CD4-positive, alpha-beta T cell treated with Interleukin-6 for 4 hours (primary cell): ENCODE measurements at places on chromosomes 5 and 9.
A peak's percentile ranks its signal among the peaks of the same experiment; 100 is the strongest.

DNA sequence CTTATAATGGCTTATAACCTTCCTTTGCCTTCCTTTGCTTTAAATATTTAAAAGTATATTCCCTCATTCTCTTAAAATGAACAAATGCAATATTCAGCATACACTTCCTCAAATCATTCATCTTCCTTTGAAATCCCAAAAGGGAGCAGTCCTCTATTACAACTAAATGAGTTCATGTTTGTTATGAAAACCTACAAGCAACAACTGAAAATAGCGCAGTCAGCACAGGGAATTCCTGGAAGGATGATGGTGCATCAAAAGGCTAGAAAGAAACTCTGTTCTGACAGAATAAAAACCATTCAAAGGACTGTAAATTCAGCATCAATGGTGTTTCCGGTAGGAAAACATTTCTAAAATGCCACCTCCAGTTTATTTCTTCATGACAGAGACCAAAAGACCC, 3.3 kb downstream of the NR6A1 start:
- no peak for DNase-seq

DNA sequence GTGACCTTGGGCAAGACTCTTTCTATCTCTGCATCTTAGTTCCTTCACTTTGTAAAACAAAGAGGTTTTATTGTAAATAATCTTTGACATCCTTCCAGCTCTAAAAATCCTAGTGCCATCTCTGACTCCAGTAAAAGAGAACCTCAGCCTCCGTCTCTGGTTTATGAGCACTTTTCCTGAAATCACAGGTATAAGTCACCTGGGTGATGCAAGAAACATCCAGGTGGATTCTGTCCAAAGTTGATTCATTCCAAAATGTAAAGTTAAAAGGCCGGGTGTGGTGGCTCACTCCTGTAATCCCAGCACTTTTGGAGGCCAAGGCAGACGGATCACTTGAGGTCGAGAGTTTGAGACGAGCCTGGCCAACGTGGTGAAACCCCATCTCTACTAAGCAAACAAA, 21.1 kb upstream of the UBAP2 start:
- no peak for DNase-seq

DNA sequence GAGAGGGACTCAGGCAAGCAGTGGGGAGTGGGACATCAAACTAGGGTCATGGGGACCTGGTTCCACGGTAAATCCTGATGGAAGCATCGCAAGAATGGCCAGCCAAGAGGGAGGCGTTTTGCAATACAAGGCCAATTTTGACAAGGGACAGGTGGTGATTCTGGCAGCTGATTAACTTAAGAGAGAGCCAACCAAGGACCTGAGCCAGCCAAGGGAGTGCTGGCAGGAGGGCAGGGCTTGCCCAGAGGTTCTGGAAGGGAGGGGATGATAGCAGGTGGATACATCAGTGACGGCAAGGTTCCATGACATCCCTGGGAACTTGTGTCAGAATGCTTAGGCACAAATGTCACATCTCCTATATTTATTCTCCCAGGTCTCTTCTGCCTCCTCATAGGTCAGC, 32.8 kb upstream of the PUM3 start:
- DNase-seq, result no peak

DNA sequence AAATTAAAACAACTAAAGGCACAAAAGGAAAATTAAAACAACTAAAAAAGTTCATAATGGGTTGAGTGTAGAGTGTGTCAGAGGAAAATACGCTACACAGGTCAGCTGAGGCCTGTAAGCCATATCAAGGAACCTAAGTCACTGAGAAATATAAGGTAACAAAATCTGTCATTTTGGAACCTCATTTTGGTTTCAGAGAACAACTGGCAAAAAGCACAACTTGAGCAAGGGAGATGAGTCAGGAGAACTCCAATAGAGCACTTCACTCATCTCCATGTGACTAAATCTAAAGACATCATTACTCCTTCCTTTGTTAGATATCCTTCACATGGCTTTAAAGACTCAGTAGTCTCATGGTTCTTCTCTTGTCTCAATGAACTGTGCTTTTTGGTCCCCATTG, 269.4 kb upstream of the POU5F2 start:
- DNase-seq, result no peak

- DNase-seq, result no peak
These were observed 29.5 kb downstream of the ABL1 start for GRCh38 chr9:130864541-130864940.

DNA sequence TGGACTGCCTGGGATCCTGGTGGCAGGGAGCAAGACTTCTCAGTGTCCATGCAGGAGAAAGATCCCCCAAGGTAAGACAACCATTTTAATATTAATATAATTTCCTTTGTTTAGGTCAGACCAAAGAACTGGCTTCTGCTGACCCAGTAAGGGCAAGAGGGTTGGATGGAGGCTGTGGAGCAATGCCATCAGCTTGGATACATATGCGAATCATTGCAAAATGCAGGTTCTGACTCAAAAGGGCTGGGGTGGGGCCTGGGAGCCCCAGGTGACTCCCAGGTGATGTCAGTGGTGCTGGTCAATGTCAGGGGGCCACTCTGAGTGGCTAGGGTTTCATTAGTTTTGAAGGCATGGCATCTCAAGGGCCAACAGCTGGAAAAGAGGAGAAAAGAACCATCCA, 88.9 kb upstream of the PANK3 start:
- DNase-seq, result no peak

DNA sequence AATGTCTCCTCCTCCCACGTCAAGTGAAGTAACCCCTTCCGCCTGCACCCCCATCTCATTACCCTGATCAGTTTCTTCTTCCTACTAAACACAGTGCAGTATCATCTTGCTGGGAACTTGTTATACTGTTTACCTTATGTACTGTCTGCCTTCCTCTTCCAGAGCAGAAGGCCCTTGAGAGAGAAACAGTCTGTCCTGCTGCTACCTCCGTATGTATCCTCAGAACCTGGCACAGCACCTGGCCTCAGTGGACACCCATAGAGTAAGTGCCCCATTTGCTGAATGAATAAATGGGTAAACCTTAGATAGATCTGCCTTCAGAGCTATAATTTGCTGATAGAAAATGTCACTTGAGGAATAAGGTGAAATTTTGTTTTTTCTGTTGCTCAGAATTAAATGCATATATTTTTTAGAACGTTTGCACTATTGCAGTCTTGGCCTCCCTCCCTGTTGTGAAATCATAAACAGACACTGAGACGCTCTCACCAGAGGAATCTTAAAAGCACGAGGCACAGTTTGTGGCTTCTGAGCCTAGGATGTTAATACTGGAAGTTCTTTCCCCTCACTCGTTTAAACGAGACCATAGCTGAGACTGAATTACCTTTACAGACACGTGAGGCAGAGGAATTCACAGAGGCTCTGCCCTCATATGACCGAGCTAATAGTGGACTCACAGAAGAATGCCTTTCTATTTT, 223.1 kb upstream of the DAP start:
- DNase-seq, result no peak

DNA sequence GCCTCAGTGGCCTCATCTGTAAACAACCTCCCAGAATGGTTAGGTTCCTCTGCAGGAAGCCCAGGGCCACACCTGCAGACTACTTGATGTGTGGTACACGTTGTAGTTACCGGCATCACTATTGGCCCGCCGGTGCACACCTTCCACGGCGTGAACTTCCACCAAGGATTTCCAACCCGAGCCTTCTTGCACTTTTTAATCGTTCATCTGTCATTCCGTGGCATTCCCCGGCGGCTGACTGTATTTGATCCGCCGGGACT, 5.3 kb upstream of the TRIM41 start:
- peak; percentile 62 for DNase-seq

- DNase-seq, result no peak
These were observed 316.9 kb downstream of the TMEM232 start for GRCh38 chr5:110409571-110409970.

DNA sequence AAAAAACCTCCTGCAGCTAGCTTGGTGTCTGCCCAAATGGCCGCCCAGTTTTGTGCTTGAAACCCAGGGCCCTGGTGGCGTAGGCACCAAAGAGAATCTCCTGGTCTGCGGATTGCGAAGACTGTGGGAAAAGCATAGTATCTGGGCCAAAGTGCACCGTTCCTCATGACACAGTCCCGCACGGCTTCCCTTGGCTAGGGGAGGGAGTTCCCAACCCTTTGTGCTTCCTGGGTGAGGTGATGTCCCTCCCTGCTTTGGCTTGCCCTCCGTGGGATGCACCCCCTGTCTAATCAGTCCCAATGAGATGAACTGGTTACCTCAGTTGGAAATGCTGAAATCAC, 83.0 kb upstream of the JAK2 start:
- DNase-seq, result no peak

- no peak for DNase-seq
These were observed 124.4 kb downstream of the PIK3R1 start for GRCh38 chr5:68339921-68340321.

DNA sequence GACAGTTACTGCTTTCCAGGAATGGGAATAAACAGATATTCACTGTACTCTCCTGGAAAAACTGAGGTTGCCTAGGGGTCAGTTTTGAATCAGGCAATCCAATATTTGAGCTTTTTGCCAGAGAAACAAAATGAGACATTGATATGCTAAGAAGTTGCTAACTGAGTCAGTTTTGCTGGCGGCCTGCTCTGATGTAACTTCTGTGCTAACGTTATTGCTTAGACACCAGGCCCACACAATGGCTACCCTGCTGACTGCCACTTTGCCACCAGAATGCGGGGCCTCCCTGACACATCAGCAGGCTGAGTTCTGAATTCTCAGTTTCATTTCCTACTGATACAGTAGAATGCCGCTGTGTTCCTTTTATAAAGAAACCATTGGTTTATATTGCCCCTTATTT, 18.2 kb upstream of the ZNF618 start:
- DNase-seq, result no peak

DNA sequence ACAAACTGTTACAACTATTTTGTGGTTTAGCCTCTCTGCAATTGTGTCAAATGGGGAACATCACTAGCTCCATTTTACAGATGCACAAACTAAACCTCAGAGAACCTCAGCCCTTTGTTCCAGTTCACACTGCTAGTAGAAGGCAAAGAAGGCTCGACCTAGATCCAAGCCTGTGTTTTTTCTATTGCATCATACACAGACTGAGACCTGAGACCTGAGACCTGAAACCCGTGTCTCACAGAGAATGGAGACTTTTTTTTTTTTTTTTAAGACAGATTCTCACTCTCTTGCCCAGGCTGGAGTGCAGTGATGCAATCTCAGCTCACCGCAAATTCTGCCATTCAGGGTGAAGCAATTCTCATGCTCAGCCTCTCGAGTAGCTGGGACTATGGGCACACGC, 120.8 kb downstream of the GALNT10 start:
- DNase-seq, result no peak

GRCh38 chr9:135879619-135880018, 27.7 kb downstream of the CAMSAP1 start:
- no peak for DNase-seq

- DNase-seq, result no peak
These were observed 57.3 kb upstream of the FNIP1 start for GRCh38 chr5:131854134-131854533.

DNA sequence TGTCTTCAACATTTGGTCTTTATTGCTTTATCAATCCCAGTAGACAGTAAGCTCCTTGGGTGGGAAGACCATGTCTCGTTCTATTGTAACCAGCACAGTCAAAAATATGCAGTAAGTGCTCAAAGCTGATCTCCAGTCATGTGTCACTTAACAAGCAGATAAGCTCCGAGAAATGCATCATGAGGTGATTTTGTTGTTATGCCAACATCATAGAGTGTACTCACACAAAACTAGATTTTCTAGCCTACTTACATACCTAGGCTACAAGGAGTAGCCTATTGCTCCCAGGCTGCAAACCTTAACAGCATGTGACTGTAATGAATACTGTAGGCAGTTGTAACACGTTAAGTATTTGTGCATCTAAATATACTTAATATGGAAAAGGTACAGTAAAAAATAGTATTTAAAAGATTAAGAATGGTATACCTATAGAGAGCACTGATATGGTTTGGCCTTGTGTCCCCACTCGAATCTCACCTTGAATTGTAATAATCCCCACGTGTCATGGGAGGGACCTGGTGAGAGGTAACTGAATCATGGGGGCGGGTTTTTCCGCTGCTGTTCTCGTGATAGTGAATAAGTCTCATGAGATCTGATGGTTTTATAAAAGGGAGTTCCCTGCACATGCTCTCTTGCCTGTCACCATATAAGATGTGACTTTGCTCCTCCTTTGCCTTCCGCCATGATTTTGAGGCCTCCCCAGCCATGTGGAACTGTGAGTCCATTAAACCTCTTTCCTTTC, 39.8 kb upstream of the PCSK5 start:
- no peak for DNase-seq

DNA sequence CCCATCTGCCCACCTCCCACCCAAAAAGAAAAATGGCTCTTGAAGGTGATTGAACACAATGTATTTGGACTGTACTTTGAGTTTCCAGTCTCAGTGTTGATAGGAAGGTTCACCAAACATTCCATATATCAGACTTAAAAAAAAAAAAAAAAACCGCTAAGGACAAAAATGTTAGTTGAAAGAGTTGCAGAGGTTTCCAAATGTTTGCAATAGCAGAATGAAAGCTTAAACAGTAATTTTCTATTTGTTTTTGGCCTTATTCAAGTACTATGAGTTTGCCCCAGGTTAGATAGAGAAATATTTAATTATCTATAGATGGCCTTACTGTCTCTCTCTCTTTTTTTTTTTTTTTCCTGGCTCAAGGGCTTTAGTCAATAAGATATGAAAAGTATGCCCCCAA, 6.1 kb downstream of the LRRTM2 start:
- no peak for DNase-seq

GRCh38 chr9:100725371-100725770, 147.5 kb downstream of the CAVIN4 start:
- DNase-seq, result no peak

GRCh38 chr9:28272127-28272526, 698.8 kb upstream of the C9orf72 start:
- DNase-seq, result no peak

DNA sequence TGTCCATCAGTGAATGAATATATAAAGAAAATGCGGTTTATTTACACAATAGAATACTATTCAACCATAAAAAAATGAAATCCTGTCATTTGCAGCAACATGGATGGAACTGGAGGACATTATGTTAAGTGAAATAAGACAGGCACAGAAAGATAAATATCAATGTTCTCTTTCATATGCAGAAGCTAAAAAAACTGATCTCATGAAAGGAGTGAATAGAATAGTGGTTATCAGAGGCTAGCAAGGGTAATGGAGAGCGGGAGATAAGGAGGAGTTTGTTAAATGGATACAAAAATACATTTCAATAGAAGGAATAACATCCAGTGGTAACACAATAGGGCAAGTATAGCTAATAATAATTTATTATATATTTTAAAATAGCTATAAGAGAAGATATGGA, 65.0 kb downstream of the AGTPBP1 start:
- no peak for DNase-seq

- no peak for DNase-seq
These were observed 49.4 kb upstream of the PAPPA start for GRCh38 chr9:116103976-116104820.

DNA sequence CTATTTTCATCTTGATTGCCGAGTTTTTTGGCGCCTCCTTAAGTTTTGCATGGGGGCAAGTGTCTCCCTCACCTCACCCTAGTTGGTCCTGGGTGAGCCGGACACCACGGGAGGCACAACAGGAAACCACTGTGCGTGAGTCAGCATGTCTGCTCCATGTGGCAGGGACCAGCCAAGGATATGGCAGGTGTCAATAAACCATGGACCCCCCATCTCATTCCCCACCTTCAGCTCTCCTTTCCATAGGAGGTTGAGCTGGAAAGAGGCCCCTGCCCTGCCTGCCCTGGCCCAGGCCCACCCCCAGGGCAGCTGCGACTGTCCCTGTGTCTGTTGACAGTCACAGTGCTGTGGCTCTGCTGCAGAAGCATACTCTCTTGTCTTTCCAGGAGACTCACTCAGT, 3.1 kb downstream of the SPACA9 start:
- DNase-seq, result no peak

GRCh38 chr5:139955053-139955605, 88.0 kb downstream of the NRG2 start:
- DNase-seq, result no peak

GRCh38 chr5:75348241-75348640, 11.2 kb downstream of the HMGCR start:
- no peak for DNase-seq
